ENCODE measurements at places on chromosomes 11 and 22.

DNA sequence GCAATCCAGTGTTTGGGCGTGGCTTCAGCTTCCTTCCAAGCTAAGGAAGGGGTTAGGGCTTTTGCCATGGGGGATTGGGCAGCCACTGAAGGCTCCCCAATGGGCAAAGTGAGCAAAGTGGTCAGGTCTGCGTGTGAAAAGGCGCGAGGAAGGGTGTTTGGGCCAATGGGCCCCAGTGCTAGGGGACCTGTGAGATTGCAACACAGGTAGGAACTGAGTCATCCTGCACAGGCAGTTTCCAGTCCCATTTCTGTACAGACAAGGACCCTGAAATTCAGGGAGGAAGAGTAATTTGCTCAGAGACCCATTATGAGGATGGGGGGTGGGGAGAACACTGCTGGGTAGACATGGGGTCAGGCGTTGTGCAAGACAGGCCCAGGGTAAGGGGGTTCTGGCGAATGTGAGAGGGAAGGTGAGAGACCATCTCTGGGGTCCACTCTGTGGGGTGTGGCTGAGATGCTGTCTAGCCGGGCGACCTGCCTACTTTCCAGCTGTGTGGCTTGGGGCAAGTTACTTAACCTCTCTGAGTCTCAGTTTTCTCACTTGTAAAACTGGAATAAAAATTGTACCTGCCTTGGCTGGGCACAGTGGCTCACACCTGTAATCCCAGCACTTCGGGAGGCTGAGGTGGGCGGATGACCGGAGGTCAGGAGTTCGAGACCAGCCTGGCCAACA, 7.3 kb downstream of the CCDC88B start:
- DNase-seq = no peak

DNA sequence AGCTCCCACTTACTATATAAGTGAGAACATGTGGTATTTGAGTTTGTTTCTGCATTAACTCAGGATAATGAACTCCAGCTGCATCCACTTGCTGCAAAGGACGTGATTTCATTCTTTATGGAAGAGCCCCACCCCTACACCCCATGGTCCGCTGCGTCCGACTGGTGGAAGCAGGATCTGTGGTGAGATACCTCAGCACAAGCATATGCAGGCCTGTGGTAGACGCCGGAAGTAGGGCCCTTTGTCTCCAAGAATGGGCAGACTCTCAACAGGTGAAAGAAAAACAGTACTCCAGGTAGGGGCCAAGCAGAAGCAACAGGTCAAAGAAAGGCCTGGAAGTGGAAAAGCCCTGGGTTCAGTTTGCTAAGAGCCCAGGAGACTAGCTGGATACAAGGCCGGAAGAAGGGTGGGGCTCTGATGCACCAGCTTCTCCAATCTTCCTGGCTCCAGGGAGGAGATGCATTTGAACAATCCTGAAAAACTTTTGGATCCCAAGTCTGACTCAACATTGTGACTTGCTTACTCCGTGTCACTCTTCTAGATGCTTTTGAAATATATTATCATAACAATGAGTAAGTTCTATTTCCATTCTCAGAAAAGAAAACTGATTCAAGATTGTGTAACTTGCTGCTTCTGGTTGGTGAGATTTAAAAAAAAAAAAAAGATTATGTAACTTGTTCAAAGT, 30.4 kb downstream of the NEAT1 start:
- DNase-seq = no peak

- DNase-seq = no peak
Observed at GRCh38 chr11:105573091-105573490, 36.8 kb upstream of the GRIA4 start.

DNA sequence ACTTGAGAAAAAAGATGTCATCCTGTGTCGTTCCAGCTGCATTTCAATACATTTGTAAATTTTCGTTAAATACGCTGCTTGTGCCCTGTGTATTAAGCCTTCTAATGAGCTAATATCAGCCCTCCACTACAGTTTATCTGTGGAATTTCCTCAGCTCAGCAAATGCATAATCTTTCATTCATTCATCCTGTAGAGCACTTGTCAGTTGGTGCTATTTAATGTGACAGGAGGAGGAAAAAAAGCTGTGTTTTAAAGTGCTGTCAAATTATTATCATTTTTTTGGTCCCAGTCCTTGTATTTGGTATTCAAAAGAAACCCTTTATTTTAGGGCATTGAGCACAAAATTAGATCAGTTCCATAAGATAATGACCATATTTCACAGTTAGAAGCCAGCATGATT, 184.7 kb downstream of the FAT3 start:
- no peak for DNase-seq

DNA sequence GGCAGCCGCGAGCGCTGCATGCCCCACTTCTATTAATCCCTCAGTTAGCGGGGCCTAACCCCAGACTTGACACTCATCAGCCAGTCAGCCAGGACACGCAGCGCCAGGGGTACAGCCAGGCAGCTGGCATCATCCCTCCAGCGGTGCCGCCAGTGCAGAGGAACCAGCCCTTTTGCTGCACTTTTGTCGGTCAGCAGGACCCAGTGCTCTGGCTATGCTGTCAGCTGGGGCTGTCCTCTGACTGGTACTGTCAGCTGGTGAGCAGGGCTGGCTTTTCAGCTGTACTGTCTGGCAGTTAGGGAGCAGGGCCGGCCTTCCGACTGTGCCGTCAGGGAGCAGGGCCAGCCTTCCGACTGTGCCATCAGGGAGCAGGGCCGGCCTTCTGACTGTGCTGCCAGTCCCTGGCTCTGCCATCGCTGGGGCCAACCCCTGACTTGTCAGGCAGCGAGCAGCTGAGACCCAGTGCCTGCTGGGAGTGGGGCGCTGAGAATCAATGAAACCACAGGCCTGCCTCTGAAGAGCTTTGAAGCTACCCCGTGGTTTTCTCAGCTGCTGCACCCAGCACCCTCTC, 115.4 kb downstream of the KIAA1671 start:
- DNase-seq = no peak

DNA sequence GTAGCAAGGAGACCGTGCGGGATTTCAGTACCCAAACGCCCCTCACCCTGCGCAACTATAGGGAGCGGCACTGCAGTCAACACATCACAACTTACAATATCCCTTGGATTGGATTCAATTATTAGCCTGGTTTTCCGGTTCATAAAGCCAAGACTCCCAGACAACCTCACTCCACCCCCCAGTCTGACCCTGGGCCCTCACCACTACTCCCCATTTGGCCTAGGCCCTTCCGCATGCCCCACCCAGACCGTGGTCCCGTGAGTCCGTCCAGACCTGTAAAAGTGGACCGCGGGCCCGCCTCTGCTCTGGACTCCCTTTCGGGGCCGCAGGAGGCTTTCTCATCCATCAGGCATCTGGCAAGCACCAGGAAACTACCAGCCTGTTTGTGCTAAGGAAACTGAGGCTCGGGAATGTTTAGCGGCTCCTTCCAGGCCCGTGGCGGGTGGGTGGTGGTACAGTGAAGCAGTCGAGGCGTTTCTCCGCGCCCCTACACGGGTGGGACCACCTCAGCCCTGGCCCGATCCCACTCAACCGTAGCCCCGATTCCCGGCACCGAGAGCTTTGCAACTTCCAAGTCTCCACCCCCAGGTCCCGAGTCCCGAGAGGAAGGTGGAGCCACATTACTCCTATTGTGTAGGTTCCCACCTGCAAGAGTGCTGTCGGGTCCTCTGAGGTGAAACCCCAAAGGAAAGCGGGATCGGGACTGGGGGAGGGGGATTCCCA, 679 bp upstream of the DPP3 start:
- no peak for DNase-seq

- peak; percentile 76 for DNase-seq
Observed at GRCh38 chr22:23058481-23059283, 11.6 kb upstream of the GNAZ start.

DNA sequence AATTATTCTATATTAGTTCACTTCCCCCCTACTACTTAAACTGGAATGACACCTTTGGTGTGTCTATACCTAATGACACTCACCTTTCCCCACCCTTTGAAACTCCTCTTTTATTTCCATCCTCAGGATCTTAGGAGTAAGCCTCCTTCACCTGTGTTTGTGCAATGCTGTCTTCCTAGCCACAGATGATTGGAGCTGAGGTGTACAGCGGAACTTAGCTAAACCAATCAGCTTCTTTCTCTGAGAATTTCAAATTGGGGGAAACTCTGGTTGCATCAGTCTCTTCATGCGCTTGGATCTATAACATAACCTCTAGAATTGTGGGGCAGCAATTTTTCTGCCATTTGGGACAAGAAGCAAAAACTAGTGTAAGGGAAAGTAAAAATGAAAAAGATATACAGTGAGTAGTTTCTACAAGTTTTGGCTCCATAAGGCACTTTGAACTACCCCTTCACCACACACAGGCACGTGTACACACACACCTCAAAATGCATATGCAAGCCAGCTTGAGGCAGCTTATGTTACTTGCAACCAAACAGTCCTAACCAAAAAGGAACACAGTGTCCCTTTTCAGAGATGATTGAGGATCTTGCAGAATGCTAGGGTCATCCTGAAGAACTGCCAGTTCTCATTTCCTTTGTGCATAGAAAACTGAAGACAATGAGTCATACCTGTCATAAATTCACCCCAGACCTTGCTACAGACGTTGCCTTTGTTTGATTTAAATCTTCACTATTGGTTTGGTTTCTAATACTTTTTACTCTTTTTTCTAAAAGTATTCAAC, 36.0 kb upstream of the LDLRAD3 start:
- no peak for DNase-seq

- no peak for DNase-seq
Observed at GRCh38 chr22:39765046-39765445, 128.5 kb downstream of the ENTHD1 start.

GRCh38 chr11:132030896-132031295, 660.5 kb downstream of the NTM start:
- DNase-seq = no peak

- no peak for DNase-seq
Observed at GRCh38 chr11:35260342-35260985, 121.5 kb downstream of the CD44 start.

- no peak for DNase-seq
Observed at GRCh38 chr11:8586184-8586583, 7.8 kb downstream of the STK33 start.

DNA sequence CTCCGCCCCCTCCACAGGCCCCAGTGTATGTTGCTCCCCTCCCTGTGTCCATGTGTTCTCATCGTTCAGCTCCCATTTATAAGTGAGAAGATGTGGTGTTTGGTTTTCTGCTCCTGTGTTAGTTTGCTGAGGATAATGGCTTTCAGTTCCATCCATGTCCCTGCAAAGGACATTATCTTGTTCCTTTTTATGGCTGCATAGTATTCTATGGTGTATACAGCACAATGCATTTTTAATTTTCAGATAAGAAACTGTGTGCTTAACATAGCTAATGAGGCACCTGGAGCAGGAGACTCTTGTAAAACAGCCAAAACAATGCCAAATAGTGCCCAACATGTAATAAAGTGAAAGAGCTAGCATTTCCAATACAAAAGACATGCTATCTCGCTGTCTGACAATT, 21.8 kb downstream of the ALG9 start:
- DNase-seq = no peak

DNA sequence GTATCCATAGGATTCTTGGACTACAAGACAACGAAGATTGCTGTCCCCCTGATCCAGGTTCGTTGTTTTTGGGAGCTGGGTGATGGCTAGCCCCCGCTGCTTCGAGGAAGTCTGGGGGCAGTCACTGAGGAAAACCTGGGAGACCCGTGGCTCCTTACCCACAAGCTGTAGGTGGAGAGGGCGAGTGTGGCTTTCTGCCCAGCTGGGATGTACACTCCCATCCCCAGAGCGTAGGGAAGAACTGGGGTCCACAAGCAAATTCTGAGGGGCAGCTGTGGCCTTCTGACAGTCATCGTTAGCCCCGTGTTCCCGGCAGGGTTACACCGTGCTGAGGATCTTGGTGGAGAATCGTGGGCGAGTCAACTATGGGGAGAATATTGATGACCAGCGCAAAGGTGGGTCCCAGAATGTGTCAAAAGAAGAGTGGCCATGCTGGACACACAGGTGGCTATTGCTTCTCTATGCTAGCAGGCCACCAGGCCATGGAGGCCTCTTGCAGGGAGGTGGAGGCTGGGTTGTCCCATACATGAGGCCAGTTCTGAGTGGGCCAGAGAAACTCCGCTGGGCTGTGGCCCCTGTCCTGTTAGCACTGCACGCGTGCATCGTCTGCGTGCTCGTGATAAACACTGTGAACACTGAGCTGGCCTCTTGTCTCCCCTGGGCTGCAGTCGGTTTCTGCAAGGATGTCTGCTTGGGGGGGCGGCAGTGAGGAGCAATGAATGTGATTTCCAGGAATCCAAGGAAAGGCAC, 39.8 kb downstream of the GLB1L2 start:
- DNase-seq = no peak

- no peak for DNase-seq
Observed at GRCh38 chr11:116420770-116421528, 351.8 kb downstream of the BUD13 start.

DNA sequence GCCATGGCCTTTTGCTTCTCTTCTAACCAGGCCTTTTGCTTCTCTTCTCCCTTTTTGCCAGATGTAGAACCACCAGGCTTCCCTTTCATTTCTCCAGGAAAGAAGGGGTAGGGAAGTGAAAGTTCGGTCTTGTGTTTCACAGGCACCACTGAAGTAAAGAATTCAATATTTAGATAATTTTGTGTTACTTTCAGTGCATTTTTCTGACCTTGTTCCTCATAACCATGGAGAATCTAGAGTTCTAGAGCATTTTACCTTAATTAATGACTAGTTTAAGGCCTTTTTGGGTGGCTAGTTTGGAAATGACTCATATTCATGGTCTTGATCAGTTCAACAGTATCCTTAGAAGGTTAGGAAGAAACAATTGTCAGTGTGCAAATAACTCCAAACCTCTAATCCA, 22.7 kb downstream of the GRAMD1B start:
- DNase-seq = no peak

- no peak for DNase-seq
Observed at GRCh38 chr11:73072935-73073481, 69.1 kb downstream of the FCHSD2 start.
